ENCODE measurements at places on chromosomes 5 and 9.

DNA sequence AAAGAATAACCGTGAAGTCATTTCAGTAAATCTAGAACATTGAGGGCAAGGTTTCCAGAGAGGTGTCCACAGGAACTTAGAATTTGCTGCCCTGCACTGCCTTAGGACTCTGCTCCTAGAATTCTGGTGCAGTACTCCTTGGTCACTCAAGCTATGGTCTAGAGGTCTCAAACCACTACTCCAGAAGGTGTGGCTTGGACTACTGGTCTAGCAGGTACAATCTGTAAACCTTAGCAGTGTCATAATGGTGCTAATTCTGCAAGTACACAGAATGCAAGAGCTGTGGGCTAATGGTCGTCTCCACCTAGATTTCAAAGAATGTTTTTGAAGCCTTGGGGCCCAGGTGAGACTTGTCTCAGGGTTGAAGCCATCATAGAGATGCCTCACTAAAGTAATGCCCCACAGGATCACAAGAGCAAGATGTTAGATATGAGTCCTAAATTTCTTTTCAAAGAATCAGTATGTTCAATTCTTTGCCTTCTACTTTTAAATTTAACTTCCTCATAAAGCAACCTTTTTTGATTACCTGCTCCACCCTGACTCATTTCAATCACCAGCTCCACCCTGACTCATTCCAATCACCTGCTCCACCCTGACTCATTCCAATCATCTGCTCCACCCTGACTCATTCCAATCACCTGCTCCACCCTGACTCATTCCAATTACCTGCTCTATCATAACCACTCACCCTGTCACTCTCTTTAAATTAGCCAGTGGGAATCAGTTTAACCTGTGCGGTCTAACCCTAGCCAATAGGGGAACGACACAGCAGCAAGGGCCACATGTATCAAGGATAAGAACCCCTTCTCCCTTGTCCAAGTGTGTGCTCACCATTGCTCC lies 1111.8 kb upstream of the ACO1 start:
- no peak for DNase-seq

DNA sequence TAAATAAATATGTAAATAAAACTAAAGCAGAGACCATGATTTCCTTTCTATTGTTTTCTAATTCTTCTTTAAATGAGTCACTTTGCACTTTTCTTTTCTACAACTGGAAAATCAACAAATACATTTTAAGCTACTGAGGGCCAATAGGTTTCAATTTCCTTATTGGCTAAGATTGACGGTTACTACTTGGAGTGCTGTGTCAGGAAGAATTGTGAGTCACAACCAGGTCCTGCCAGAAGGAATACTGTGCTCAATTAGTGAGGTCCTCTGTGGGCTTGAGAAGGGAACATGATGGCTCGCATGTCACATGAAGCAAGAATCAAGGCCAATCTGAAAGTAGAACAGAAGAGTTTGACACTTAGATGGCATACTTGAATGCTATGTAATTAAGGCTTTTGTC lies 110.8 kb downstream of the HMHB1 start:
- DNase-seq = no peak

- no peak for DNase-seq
Measured at GRCh38 chr5:160044967-160045366, 36.0 kb downstream of the TTC1 start.

DNA sequence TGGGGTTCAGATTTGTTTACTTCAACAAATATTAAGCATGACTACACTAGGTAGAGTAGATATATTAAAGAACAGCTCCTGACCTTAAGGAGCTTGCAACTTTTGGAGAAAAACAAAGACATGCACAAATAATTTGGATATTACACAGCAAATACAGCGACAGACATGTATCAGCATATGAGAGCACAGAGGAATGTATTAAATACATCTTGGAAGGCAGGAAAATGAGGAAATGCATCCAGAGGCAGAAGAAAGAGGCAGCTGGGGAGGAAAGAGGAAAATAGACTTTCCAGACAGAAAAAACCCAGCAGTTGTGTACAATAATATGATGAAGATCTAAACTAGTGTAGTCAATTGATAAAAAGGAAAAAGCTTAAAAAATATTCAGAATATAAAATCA lies 392.2 kb downstream of the PDE4D start:
- no peak for DNase-seq

GRCh38 chr5:149675610-149676201 lies 54.4 kb upstream of the PPARGC1B start:
- no peak for DNase-seq

GRCh38 chr5:8081179-8081578 lies 212.2 kb downstream of the MTRR start:
- DNase-seq = no peak

DNA sequence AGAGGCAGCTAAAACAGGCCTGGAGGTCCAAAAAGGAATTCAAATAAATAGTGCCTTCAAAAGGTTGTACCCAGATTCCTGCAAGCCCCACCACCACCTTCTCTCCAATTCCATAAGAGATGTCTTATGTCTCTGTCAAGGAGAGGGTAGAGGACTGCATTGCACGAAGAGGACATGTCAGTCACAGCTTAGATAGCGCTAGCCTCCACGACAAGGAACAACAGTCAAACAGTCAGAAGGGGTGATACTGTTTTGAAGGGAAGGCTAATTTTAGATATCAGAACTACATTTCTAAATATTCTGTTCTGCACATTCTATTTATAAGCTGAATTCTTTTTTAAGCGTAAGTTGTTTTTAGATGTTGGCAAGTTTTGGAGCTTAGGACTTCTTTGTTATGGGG lies 34.2 kb downstream of the PLAC8L1 start:
- DNase-seq = no peak

DNA sequence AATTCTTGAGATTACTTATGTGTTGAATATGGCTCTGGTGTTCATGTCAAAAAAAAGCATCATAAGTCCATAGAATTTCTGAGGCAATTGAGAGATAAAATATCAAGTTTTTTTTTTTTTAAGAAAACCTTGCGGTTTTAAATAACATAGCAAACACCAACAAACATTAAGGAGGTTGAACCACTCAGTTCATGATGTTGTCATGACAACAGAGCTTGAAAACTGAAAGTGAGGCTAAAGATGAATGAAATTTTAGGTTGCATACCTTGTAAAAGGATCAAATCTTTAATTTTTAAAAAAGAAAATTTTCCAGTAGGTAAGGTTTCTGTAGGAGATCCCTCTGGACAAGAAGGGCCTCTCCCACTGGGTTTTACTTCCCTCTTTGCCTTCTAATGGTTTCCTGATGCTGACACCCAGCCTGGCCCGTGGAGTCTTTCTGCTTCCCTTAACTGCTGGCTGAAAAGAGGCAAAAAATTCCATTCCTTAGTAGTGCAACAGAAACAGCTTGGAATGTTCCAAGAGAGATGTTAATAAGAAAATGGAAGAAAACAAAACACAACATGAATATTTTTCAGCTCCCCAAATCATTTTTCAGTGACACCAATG lies 60.0 kb upstream of the FER start:
- DNase-seq = no peak

- no peak for DNase-seq
Measured at GRCh38 chr5:180470966-180471582, 23.1 kb upstream of the CNOT6 start.

DNA sequence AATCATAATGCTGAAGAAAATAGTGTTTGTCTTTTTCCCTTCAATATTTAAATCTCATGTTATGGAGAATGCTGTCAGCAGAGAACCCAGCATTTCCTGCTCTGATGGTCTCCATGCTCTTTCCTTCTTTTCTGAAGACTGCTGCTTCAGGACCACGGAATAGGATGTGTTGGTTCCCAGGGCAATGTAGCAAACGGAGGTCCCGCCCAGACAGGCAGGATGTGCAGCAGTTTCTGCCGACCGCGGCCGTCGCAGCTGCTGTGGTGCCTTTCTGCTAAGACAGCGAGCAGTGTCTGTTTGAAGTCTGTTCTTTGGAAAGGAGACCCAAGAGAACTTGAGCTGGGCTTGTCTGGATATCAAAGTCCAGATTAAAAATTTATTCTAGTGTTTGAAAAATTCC lies 654.3 kb downstream of the CCDC171 start:
- DNase-seq = no peak

GRCh38 chr5:167233507-167234220 lies 1057.8 kb upstream of the WWC1 start:
- no peak for DNase-seq

- DNase-seq = no peak
Measured at GRCh38 chr9:122695696-122696095, 20.8 kb downstream of the OR1L3 start.

DNA sequence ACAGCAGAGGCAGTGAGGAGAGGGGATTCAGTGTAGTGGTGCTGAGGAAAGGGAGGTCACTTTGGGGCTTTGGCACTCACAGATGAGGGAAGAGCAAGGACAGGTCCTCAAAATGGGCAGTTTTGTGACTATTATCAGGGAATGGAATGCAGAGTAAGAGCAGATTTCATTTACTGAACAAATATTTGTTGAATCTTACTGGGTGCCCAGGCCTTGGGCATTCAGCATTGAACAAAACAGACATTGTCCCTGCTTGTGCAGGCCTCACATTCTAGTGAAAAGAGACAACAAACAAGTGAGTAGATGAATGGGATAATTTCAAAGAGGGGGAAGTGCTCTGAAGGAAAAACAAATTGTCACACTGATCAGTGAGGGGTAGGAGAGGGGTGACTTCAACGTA lies 404.1 kb downstream of the DMRT2 start:
- DNase-seq = no peak

GRCh38 chr9:113533335-113534225 lies 70.1 kb downstream of the RGS3 start:
- no peak for DNase-seq

DNA sequence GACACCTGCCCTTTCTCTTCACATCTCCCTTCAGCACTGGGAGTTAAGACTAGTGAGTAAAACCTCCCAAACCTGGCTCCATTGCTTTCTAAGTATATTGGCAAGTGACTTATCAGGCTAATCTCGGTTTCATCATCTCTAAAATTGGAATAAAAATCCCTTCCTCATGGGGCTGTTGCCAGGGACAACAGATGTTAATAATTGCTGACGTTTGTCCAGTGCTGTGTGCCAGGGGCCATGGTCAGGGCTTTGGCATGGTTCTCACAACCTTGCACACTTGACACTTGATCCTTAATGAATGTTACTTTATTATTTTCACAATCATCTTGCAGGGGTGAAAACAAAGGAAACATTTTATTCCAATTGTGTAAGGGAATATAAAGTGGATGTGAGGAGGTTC lies 1262.0 kb upstream of the WWC1 start:
- DNase-seq = no peak

- DNase-seq = no peak
Measured at GRCh38 chr9:126488881-126489404, 124.8 kb upstream of the LMX1B start.

GRCh38 chr9:129272348-129273025 lies 94.4 kb upstream of the IER5L start:
- no peak for DNase-seq

- no peak for DNase-seq
Measured at GRCh38 chr9:10562581-10563343, 50.0 kb downstream of the PTPRD start.

DNA sequence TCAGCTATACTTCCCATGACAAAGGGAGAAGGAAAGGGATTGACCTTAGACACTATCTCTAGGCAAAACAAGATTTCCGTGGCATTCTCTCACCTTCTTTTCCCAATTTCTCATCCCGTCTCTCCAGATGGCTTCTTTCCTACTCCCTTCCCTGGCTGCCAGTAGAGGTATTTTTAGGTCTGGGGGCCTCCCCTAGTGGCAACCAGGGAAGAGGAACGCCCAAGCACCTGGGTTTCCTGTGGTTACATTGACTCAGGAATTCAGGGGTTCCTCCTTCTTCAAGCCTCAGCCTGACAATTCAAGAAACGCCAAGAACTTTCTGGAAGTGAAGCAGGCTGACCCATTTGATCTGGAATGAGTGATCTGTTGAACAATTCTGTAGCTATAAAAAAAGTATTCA lies 111.5 kb upstream of the OSMR start:
- no peak for DNase-seq

DNA sequence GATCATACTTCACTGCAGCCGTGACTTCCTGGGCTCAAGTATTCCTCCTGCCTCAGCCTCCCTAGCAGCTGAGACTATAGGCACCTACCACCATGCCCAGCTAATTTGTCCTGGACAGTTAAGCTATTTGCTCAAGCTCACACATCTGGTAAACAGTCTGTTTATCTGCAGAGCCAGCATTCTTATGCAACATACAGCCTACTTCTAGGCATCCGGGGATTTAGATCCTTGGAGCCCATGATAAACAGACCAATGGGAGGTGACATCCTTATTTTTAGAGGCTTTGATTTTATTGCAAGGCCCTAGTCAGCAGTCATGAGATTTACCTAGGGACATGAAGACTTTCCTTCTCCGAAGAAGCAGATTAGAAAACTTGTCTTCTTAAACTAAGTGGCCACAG lies 21.0 kb downstream of the ATOX1 start:
- DNase-seq = no peak

DNA sequence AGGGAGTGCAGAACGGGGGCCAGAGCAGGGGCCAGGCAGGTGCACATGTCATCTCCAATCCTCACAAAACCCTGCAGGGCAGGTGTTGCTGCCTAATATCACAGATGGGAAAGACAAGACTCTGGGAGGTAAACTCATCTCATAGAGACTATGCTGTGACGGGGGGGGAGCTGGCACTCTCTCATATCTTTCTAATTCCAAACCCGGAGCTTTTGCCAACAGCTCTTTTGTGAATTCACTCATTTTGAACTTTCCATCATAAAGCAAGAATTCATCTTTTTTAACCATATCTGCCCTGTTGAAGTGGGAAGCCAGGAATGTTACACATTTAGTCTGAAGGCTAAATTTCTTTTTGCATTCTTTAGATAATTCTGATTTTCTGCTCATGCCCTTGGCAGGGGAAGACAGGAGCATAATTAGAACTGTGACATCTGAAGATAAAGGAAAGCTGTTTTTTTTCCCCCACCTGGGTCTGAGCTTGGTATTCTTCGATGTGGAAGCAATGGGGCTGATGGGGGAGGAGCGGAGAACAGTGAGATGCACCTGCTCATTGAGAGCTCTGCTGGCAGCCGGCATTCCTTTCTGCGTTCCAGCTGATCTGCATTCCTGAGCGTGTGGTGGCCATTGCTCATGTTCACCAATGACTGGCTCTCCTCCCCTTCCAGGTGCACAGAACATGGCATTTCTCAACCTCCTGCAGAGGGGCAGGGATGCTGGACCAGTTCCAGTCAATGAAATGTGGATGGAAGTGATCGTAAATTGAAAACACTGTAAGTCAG lies 159.2 kb downstream of the NSG2 start:
- no peak for DNase-seq

DNA sequence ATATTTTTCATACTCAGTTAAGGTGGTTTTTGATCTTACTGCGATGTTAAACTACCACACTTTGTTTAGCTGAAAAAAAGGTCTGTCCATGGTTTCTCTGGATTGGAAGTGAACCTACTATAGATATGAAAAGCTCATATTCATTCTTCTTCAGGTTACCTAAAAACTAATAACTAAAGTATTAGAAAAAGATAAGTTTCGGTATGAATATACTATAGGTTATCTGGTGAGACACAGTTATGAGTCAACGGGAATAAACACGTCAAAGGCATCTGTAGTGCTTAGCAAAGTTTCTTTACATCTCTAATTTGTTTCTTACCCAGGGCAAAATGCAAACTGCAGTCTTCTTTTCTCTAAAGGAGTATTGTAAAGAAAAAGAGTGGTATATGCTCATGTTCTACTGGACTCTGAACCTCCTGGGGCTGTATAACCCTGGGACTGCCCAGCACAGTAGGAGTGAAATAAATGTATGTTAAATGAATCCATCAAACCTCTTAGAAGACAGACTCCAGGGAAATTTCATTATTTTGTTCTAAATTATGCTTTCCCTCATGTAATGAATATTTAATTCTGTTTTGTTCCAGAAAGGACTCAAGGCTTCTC lies 521.9 kb downstream of the PDE4D start:
- no peak for DNase-seq

Measured in brain pericyte (primary cell).